Peyer's patch (tissue), 4 donors: ENCODE measurements at places on chromosomes 13 and 19.

DNA sequence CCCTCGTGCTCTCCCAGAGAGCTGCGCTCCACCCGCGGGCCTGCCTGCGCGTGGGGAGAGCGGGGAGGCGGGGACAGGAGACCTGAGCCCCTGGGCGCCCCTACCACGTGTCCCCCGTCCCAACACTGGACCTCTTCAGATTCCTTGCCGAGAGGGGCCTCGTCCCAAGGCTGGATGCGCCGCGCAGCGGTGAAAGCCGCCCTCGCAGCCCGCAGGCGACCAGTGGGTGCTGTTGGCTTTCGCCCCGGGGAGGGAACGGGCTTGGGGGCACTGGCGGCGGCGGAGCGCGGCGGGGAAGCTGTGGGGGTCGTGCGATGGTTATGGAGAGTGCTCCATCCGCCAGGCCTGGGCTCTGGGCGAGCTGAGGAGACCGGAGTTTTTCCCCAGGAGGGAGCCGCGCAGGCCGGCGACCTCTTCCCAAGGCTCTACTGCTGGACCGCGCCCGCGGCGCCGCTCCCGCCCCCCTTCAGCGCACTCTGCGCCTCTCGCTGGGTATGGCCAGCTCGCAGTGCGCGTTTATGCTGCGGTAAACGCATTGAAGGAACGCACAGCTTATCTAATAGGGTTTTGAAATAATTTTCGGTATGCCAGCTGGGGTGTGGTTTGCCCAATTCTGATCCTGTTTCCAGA is 17.2 kb upstream of the RNF17 start:
- DNase-seq, result no peak

- no peak for DNase-seq
Measured at GRCh38 chr13:80276371-80277289, 64.3 kb downstream of the SPRY2 start.

DNA sequence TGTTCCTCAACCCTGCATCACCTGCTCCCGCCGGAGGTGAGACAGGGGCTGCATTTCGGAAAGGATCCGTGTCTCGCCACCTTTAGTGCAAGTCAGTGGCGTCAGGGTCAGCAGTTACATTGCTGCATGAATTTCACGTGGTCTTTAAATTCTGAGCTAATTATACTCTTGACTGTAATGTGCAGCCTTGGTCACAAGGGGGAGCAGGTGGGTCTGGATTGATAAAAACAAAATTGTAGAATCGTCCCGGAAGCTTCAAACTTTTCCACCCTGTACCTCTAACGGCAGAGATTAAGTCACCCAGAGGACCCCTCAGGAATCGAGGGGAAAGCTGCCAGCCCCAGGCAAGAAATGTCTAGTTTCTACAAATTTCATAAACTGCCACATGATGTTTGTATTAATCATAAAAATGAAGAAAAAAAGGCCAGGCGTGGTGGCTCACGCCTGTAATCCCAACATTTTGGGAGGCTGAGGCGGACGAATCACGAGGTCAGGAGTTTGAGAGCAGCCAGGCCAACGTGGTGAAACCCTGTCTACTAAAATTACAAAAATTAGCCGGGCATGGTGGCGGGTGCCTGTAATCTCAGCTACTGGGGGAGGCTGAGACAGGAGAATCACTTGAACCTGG is 20.2 kb downstream of the BBC3 start:
- DNase-seq, result peak; percentile 91

DNA sequence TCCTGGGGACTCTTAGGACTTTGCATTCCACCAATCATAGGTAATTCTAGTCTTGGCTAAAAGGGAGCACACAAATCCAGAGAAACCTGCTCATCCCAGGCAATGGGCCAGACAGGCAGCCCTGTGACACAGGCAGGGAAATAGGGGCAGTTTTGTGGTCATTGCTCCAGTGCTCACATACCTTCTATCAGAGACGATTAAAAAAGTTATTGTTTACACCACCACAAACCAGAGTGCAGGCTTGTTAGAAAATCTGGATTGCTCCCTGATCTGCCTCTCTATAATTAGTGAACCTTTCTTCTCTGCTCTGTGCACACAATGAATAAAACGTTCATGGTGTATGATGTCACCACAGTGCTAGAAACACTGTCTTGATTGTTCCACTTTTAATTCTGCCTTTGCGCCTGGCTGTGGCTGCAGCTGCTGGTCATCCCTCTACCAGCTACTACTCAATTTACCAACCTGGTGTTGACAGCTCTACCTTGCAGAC is 121.6 kb upstream of the SPATA13 start:
- no peak for DNase-seq

- DNase-seq, result no peak
Measured at GRCh38 chr19:4197625-4198466, 15.4 kb downstream of the ANKRD24 start.

GRCh38 chr13:32496599-32497160 is 41.9 kb downstream of the N4BP2L2 start:
- DNase-seq, result no peak

- peak; percentile 68 for DNase-seq
Measured at GRCh38 chr13:99301913-99302636, 5.1 kb downstream of the GPR183 start.

GRCh38 chr13:28753946-28754345 is 35.2 kb upstream of the SLC46A3 start:
- DNase-seq, result no peak

GRCh38 chr13:69935043-69935442 is 172.6 kb upstream of the ATXN8OS start:
- no peak for DNase-seq

GRCh38 chr13:46146898-46147297 is 35.1 kb downstream of the LCP1 start:
- no peak for DNase-seq

DNA sequence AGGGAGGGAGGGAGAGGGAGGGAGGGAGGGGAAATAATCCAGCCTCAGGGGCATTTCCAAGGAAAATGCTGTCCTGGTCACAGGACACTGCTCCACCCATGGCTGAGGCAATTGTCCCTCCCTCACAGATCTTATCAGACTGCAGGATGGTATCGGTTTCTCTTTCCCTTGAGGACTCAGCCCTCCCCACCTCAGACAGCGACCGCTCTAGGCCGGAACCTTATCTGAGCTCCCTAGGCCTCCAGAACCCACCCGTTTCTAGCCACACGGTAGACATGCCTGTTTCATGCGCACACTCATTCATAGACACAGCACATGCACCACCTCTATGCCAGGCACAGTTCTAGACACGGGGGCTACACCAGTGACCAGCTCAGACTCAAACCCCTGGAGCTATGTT is 10.0 kb upstream of the IZUMO2 start:
- peak; percentile 83 for DNase-seq

- no peak for DNase-seq
Measured at GRCh38 chr13:30339738-30340330, 32.5 kb upstream of the KATNAL1 start.
